HT1080 (cell line): ENCODE measurements at places on chromosomes 1 and 21.

DNA sequence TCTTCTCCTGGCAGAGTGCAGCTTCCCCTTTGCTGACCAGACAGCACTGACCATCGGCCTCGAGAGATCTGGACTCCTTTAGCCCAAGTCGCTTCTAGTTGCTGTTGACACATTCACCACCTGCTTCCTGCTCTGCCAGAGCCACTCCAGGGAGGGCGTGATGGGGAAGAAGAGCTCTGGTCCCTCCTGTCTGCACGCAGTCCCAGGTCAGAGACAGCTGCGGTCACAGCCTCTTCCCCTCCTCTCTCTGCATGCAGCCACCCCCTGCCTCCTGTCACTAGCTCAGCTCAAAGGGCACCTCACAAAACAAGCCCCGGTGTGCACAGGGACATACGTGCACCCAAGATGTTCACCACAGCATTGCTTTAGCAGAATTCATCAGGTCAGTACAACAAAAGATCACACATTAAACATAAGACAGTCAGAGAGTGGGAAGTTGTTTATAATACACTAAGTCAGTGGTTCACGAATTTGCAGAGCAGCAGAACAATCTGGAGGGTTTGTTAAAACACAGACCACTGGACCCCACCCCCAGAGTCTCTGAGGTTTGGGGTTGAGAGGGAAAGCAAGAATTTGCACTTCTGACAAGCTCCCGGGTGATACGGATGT, 132.9 kb downstream of the SYF2 start:
- DNase-seq, result no peak

DNA sequence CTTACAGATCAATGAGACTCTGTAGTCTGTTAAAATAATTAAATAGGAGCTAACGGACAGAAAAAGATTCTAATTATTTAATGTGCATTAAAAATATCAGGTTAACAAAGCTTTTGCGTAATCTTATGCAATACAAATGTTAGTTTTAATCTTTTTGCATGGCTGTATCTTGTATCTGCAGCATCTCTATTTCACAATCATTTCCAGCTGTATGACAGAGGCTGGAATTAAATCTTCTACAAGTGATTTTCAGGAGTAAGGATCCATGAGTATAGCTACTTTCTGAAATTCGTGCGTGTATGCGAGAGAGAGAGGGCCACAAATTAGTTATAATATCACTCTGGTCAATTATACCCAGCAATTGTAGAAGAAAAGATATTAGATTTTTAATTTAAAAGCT, 1446.8 kb downstream of the NCAM2 start:
- DNase-seq, result no peak

- no peak for DNase-seq
These were observed 225.3 kb downstream of the MRPL39 start for GRCh38 chr21:25381936-25382452.

DNA sequence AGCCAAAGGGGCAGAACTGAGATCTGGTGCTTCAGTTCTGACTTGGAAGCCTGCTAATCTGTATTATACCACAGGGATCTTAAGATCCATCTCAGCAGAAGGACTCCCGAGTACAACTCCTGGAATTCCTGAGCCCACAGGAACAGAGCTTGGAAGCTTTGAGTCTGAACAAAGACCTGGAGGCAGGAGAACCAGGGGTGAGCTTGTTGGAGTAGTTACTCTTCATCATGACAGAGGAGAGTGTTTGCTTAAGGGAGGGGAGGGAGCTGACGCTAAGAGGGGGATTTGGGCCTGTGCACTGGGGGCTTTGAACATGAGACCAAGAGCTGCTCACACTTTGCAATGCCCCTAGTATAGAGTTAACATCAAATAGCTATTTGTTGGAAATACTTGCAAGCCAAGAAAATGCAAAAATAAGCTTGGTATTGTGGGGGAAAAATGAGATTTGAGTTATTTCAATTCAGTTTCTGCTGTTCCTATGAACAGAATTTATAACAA, 41.1 kb upstream of the TRABD2B start:
- no peak for DNase-seq

- no peak for DNase-seq
These were observed 793.7 kb upstream of the ADGRL2 start for GRCh38 chr1:81007024-81007423.

GRCh38 chr21:16211339-16212303, 481.8 kb downstream of the USP25 start:
- DNase-seq, result no peak

DNA sequence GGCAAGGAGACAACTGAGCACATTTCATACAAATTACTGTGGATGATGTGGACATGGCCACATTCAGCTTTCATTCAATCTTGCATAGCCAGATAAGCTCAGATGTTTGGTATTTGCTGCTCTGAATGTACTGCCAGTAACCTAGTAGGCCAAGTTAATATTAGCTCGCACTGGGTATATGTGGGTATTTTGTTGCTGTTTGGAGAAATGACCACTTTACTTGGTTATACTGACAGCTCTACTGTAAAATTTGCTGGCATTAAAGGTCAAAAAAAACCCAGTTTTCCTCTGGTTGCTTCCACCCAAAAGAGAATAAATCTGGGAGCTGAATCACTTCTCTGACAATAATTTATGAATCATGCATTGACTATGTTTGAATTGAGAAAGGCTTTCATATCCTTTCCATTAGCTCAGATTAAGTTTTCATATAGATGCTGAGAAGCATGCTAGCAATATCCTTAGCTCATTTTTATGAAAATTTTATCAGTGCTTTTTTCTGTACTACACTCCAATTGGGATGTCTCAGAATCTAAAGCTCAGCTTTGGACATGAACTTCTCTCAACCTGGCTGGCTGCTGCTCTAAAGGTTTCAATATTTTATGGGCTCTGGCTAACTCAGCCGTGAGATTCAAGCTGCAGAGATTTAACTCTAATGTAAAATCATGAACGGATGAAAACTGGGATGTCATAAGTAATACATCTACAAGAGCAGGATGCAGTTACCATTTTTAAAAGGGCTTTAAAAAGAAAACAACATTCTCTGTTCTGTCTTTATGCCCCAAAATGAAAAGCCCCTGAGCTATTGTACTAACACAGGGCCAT, 330.0 kb downstream of the BARHL2 start:
- peak; percentile 75 for DNase-seq

DNA sequence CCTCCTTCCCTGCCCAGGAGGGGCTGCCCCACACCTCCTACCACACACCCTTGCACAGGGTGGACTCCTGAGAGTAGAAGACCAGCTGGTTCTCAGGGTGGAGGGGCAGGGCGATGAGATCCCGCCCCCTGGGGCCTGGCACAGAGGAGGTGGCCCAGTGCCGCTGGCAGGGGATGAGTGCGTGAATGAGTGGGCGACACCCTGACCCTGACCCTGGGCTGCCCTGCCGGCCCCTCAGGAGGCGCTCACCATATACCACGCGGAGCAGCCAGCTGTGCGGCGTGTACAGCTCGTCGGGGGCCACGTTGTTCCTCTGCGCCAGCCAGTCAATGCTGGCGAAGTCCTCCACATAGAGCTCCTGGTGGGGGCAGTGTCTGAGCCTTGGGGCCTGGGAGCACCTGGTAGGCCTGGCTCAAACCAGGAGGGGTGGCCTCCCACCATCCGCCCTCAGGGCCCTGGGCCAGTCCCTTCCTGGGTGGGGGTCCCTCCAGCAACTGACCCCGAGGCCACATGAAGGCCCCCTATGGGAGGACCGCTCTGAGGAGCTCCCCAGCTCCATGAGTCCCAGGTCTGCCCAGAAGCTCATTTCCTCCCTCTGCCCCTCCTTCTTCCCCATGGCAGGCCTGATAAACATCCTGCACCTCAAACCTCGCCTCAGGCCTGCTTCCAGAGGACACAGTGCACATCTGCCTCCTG, 13.0 kb downstream of the LSS start:
- no peak for DNase-seq

DNA sequence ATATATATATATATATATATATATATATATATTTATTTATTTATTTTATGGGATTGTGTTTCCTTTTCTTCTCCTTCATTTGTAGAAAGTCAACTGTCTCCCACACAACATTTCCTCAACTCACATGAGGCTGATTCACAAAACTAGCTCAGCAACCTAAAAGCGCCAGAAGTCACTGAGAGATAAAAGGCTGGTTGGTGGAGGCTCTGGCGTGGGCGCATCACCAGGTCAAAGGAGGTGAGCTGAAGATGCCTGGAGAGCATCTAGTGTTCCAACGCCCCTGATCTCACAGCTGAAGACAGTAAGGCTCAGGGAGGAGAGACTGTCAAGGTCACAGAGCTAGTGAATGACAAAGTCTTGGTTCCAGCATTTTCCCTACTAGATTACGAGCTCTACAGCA, 78.0 kb downstream of the HLCS start:
- no peak for DNase-seq

DNA sequence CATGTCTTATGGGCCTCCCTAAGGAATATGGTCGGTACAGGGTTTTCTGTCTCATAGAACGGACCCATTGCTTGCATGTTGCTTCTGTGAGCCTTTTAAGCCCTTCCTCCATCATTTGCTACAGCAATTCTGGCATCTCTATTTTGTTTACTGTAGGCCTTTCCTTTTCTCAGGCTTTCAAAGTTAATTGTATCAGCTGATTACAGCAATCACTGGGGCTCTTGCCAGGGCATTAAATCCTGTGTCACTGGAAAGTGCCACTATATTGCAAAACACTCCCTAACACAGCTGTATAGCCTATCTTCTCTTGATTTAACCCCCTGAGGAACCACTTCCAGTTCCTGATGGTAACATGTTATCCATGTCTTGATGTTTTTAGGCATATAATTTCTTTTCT, 156.5 kb downstream of the PDE4B start:
- no peak for DNase-seq

DNA sequence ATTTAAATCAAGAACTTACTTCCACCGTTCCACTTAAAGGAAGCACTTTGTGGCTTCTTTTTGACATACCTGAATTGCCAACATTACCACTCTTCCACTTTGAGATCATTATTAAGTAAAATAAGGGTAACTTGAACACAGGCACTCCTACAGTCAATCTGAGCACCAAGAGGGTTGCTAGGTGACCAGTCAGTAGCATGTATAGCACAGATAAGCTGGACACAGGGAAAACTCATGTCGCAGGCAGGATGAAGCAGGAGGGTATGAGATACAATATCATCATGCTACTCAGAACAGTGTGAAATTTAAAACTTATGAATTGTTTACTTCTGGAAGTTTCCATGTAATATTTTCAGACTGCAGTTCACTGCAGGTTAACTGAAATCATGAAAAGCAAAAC, 47.0 kb upstream of the RAP1GAP start:
- no peak for DNase-seq

DNA sequence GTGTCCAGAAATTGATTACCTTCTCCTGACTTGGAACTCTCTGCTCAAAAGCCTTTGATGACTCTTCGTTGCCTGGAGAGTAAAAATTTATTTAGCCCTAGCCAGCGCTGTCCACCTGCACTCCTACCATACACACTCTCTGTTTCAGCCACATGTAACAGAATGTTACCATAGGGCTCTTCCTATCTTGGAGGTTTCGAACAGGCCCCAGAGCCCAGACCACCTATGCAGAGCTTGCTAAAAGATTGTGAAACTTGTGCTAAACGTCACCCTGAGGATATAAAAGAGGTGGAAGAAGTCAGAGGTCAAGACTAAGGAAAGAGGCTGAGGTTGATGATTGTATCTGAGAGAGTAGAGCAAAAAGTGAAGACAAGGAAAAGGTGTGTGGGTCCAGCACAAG, 237.0 kb upstream of the HOOK1 start:
- no peak for DNase-seq

GRCh38 chr1:93528412-93528811, 80.5 kb downstream of the FNBP1L start:
- no peak for DNase-seq

DNA sequence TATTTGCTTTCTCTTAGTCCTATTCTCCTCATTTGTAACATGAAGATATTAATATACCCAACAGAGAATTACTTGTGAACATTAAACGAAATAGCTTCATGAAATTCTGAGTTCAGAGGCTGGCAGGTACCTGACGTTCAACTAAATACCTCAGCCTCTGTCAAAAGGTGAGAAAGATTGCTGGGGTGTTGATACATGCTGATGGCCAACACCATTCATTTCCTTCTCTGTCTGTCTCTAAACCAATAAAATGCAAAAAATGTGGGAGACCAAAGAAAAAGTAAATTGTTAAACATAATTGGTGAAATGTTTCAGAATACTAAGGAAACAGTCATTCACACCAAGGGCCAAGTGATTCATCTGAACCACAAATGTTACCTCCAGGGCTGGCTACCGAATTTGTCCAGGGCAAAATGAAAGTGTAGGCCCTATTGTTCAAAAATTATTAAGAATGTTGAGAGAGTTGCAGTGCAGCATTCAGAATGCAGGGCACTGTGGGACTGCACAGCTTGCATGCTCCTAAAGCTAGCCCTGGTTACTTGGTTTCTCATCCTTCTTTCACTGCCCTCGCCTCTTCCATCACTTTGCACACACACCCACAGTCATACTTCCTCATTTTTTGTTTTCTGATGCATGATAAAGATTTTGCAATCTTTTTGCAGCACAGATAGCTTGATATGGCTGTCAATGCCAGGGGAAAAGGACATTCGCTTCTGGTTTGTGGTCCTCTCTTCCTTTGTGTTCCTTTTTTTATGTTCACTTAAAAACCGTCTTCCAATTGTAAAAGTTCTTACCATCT, 414.3 kb upstream of the NR5A2 start:
- peak; percentile 76 for DNase-seq

- no peak for DNase-seq
These were observed 253.1 kb upstream of the IRF2BP2 start for GRCh38 chr1:234862944-234863515.

DNA sequence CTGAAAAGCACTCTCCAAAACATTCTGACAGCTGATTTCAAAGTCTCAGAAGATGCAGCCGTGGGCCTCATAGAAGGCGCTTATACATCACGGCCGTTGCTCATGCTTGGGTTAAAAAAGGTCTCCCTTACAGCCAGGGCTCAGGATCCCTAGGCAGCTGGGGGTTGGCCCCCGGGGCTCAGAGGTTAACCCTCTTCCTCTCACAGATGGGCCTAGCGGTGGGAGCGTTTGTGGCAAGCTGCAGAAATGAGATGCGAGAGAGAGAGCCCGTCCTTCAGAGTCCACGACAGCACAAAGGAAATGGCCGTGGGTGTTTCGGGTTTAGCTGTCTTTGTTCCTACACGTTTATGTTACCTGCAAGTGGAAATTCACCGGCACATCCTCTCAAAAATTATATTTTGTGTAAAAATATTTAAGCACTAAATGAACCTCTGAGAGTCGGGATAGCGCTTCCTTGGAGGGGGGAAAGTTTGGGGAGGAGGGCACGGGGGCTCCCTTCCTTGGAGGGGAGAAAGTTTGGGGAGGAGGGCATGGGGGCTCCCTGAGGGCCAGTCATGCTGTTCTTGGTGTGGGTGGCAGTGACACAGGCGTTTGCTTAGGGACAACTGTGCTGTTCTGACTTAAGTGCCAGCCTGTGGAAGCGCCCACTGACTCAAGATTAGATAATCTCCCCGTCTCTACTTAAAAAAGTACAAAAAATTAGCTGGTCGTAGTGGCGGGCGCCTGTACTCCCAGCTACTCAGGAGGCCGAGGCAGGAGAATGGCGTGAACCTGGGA, 20.5 kb upstream of the PRDM15 start:
- no peak for DNase-seq
